Stimulated activated CD4-positive, alpha-beta T cell treated with anti-CD3 and anti-CD28 coated beads, Interleukin-4, amount 100 ng/mL, for 4 hours (primary cell): ENCODE measurements at places on chromosomes 12 and 14.
A peak's percentile ranks its signal among the peaks of the same experiment; 100 is the strongest.

DNA sequence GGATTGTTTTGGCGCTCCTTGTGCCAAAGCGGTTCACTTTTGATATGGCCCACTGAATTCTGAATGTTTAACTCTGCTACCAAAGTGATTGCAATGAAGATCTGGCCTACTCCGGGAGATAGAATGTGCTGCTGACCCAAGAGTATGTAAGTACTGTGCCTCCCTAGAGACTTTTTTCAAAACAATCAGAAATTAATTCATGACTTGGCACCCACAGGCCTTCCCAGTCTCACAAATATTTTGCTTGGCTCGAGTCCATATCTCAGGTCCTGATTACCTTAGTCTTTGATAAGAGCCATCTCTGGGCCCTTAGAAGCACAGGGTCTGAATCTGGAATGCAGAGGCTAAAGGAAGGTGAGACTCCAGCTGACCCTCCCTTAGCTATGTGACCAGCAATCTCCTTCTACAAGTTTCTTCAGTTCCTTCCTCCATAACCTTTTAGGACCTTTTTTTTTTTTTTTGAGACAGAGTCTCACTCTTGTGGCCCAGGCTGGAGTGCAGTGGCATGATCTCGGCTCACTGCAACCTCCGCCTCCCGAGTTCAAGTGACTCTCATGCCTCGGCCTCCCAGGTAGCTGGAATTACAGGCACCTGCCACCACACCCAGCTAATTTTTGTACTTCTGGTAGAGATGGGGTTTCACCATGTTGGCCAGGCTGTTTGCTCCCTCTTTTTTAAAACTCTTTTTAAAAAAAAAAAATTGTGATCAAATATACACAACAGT lies 49.5 kb upstream of the METAP2 start:
- no peak for DNase-seq

DNA sequence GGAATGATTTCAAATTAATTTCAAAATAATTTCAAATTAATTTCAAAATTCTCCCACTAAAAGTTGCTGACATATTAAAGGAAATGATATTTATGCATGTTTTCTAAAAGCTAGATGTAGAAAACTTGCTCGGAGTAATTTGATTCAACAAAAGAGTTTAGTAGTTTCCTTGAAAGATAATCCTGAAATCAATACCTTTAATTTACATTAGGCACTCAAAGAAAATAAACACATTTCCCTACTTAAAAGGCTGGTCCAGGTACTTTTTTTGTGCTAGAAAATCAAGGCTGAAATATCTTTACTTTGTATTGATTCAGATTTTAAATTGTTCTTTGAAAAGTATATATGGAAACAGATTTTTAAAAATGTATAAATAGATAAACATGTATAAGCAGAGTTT lies 370.5 kb downstream of the RAD51B start:
- no peak for DNase-seq

DNA sequence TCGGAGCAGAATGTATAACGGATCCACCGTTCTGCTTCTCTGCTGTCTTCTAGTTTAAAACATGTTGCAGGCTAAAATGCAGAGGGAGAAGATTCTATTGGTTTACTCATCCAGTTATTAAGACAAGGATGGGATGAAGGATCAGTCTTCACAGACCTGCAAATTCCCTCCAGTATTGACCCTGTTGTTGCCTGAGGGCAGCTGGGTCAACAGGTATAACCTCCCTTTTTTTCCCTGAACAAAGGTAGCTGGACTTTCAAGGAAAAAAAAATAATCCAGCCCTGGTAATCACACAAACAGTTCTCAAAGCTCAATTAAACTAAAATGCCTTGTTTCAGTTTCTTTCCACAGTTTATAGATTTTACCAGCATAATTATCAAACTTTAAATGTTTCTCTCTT lies 480.6 kb downstream of the ZFP36L1 start:
- DNase-seq, result no peak

DNA sequence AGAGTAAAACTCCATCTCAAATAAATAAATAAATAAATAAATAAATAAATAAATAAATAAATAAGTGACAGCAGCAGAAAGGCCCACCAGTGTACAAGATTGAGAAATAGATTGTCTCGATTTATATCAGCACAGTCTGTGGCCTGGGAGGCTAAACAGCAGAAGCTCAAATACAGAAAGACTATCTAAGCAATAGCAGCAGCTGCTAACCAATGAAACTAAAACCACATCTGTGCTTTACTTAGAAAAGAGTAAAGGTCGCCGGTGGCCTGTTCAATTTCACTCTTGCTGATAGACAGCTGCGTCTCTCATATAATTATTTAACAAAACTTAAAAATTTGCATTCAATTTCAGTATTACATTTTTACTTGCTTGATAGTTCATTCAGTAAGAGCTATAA lies 325.7 kb downstream of the CEP128 start:
- no peak for DNase-seq

- DNase-seq, result no peak
Observed at GRCh38 chr14:68376067-68376779, 416.6 kb downstream of the ZFP36L1 start.

- no peak for DNase-seq
Observed at GRCh38 chr14:33561488-33562175, 389.2 kb downstream of the EGLN3 start.

DNA sequence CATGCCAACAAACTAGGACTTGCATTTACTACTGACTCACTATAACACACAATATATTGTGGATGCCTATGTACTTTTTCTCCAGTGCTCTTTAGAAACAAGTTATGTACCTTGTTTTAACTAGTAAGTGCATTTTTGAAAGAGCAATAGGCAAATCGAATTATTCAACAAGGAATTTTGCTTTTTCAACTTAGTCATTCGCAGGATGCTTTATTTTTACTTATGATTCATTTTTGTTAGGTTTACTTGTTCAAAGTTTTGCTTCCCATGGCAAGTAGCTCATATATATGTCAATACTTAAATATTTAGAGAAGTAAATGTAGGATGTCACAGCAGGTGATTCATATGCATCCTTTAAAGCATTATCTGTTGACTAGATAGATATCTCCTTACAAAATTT lies 149.8 kb downstream of the PELI2 start:
- DNase-seq, result no peak

DNA sequence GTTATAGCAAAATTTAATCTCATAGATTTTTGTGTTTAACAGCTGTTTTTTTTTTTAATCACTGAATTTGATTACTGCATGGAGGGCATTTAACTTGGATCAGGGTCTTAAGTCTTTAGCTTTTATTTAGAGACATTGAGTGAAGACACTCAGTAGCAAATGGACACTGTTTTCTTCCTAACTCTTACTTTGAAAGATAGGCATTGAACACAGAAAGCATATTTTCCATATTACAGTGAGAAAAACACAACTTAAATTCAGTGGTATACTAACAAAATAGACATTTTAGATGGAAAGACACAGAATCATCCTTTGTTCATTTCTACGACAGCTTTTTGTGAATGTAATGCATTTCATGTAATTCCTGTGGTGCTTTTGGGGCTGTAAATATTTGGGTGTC lies 571.8 kb downstream of the PRKD1 start:
- no peak for DNase-seq

GRCh38 chr14:71701990-71702389 lies 230.2 kb upstream of the RGS6 start:
- no peak for DNase-seq

- no peak for DNase-seq
Observed at GRCh38 chr12:54948171-54948570, 36.4 kb downstream of the TESPA1 start.

GRCh38 chr12:80814453-80814852 lies 97.7 kb downstream of the MYF5 start:
- no peak for DNase-seq

- peak; percentile 67 for DNase-seq
Observed at GRCh38 chr14:21106498-21107282, 5.8 kb downstream of the TMEM253 start.

DNA sequence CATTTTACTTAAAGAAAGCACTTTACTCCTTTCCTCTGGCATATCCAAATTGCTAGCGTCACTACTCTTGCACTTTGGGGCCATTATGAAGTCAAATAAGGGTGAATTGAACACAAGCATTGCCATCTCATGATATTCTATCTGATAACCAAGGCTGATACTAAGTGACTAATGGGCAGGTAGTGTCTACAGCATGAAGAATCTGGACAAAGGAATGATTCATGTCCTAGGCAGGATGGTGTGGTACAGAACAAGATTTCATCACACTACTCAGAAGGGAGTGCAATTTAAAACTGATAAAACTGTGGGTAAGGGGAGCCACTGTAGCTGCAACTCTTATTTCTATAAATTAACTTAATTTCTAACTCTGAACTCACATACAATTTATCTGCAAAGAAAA lies 7.7 kb upstream of the SLC6A15 start:
- no peak for DNase-seq

- no peak for DNase-seq
Observed at GRCh38 chr14:72614365-72614764, 279.5 kb downstream of the DPF3 start.

GRCh38 chr12:52812749-52813148 lies 1.2 kb downstream of the KRT4 start:
- DNase-seq, result no peak

DNA sequence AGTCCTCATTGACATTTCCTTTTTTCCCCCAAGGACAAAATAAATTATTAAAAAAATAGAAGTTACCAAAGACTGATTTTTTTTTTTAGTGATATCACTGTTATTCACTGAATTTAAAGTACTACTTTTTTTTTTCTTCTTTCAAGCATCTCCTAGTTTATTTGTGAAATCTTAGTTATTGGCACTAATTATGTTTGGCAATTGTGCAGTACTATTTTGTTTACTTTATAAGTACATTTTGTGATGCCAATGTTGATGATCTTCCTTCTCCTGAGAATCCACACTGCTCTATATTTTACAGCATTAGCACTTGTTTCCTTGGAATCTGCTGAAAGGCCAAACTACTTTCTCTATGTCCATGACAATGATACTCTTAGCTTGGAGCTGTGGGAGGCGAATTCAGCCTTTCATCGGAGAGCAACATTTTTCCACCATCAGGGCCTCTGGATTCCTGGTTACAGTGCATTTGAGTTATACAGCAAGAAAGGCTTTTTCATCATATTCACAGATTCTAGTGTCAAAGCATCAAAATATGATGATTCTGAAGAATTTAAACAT lies 123.8 kb upstream of the PTPRQ start:
- DNase-seq, result no peak

- no peak for DNase-seq
Observed at GRCh38 chr14:51781381-51781780, 79.0 kb upstream of the GNG2 start.

DNA sequence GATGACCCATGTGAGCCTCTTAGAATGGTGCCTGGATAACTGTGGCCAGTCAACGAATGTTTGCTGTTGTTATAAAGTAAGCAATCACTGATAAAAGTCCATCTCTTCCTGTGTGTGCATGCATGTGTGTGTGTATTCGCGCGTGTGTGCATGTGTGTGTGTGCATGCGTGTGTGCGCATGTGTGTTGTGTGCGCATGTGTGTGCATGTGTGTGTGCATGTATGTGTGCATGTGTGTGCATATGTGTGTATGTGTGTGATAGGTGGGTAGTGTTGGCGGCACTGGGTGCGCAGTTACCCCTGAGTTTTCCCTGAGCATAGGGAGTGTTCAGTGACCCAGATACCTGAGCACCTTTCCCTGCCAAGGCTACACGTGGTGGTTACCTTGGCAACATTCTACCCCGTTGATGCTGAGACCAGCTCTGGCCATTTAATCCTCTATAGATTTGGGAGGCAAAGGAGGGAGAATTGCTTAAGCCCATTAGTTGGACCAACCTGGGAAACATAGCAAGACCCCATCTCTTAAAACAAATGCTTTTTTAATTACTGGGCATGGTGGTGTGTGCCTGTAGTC lies 137.8 kb downstream of the SLC15A4 start:
- no peak for DNase-seq

DNA sequence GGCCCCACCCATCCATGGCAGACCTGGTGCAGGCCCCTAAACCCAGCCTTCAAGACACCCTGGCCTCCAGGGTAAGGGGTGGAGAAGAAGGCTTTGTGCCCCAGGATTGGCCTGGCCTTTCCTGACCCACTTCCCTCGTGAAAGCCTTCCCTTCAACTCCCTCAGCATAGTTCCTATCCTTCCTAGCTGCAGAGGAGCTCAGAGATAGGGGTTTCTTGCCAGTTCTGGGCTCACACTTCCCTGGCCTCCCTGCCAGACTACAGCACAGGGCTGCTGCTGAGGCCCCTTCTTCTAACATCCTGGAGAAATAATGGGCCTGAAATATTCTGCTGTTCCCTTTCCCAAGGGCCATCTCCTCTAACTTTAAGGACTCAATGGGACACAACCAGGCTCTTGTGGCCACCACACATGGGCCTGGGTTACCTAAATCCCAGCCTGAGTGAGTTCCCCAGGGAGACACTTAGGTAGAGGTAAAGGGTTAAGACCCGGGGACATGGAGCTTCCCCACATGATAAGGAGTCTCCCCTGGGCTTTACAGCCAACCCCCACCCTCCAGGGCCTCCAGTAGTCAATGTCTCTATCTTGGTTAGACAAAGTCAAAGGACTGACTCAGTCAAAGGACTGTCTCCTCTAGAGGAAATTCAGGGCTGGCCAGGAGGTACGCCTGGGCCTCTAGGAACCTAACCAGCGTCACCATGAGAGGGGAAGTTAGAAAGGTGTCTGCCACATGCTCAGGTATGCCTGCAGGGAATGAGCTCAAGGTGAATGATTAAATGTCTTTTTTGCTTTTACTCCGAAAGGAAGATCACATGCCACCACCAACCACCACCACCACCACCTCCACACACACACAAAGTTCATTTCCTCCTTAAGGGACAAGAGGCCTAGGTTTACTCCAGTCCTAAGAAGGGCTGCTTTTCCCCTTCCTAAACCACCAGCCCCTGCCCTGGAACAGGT lies 7.1 kb downstream of the ZFP36L1 start:
- peak; percentile 45 for DNase-seq

- no peak for DNase-seq
Observed at GRCh38 chr12:131415781-131416180, 295.1 kb upstream of the SFSWAP start.

GRCh38 chr12:59828521-59828920 lies 232.7 kb downstream of the SLC16A7 start:
- no peak for DNase-seq

DNA sequence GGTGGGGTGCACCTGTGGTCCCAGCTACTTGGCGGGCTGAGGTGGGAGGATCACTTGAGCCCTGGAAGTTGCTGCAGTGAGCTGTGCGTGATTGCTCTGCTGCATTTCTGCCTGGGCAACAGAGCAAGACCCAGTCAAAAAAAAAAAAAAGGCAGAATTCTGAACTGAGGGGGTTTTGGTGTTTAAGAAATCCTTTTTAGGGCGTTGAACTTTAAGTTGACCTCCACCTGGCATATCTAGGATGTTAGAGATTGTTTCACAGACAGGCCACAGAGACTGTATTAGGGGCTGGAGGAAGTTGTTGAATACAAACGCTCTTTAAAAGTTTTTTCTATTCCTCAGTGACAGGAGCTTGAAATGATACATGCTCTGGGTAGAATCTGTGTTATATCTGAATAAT lies 60.5 kb downstream of the FBXW8 start:
- DNase-seq, result no peak

- no peak for DNase-seq
Observed at GRCh38 chr14:31596342-31597095, 35.3 kb downstream of the NUBPL start.

- DNase-seq, result peak; percentile 17
Observed at GRCh38 chr12:116121453-116121871, 156.0 kb downstream of the MED13L start.
